ENCODE measurements at places on chromosomes 4 and X.

DNA sequence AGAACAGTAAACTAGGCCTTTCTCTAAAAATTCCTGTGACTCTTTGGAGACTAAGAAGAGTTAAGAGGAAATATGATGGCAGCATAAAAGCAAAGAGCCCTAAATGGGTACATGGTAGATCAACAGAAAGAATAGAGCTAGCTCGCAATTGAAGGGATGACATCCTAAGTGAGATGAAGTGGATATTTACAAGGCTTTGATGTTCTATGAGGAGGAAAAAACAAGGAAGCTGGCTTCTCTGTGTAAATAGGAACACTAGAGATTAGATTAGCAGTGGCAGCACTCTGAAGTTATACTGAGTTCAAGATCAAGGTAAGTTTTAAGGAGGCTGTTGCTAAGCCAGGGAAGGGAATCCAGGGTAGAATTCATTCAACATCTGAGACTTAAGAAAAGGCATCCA, 73.1 kb upstream of the MBNL3 start:
- DNase-seq, result no peak

GRCh38 chr4:123477711-123478209, 81.2 kb downstream of the SPRY1 start:
- DNase-seq, result no peak

- DNase-seq, result no peak
Measured at GRCh38 chr4:185504098-185505047, 30.9 kb downstream of the PDLIM3 start.

DNA sequence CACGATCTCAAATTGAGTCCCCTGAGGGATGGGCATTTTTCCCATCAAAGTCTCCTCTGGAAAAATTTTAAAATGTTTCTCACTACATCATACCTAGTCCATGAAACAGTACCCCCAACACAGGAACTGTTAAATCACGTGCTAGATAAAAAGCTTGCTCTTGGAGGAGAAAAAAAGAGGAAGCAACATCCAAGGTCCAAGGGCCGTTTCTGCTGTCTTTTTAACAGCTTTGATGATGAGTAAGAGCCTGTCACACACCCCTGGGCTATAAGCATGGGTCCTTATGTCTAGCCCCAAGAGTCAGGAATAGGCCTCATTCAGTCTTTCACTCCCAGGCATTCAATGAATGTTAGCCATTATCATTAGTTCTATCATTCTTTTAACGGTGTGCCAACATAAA, 128.9 kb downstream of the SH3KBP1 start:
- no peak for DNase-seq

DNA sequence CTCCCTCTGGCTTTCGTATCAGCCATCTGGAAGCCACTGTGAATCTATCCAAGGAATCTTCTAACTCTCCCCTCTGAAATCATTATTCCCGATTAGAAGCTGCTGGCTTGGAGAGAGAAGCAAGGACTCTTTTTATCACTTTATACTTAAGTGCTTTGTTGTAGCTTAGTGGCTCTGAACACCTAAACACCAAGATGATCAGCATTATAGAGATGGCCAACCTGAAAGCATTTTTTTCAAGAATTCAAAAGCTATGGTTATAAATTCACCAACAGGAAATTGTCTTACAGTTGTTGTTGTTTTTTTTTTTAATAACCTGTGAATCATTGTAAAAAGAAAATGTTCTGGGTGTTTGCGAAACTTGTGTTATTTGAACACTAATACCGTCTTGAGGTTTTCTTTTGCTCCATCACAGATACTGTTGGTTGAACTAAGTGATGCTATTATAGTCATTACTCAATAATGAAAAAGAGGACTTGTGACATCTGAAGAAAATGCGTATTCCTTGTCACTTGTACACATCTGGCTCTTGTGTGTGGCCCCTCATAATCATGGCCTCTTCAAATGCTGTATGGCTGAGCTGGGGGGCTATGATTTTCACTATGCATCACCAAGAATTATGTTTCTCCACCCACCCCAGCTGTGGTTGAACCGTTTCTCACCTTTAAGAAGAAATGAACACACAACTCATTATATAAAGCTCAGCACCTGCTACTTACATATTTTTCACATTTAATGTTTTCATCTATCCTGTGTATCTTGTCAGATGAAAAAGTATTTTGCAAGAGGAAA, 11.8 kb upstream of the SMIM43 start:
- DNase-seq, result no peak

- no peak for DNase-seq
Measured at GRCh38 chr4:98512918-98513317, 145.5 kb downstream of the TSPAN5 start.

DNA sequence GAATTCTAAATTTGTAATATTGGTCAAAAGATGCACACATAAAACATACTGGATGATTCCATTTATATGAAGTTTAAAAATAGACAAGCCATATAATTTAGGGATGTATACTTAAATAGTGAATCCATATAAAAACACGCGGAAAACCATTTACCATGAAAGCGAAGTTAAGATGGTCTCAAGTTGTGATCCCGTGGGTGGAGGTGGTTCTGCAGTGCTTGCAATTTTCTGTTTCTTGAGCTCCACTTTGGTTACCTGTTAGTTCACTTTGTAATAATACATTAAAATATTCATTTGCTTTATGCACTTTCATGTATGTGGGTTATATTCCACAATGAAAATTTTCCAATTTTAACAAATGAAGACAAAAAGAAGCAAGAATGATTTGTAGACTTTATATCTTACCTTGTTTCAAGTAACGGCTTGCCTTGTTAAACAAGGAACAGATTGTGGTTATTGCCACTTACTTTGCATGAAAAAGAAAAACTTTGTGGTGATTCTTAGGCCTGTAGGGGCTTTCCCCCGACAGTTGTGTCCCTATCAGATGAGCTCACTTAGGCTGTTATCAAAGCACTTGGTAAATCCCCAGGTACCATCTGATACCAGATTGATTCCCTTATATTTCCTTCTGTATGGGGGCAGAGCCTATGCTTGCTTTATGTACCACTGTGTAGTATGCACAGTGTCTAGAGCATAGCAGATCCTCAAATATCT, 12.2 kb downstream of the UCP1 start:
- no peak for DNase-seq

DNA sequence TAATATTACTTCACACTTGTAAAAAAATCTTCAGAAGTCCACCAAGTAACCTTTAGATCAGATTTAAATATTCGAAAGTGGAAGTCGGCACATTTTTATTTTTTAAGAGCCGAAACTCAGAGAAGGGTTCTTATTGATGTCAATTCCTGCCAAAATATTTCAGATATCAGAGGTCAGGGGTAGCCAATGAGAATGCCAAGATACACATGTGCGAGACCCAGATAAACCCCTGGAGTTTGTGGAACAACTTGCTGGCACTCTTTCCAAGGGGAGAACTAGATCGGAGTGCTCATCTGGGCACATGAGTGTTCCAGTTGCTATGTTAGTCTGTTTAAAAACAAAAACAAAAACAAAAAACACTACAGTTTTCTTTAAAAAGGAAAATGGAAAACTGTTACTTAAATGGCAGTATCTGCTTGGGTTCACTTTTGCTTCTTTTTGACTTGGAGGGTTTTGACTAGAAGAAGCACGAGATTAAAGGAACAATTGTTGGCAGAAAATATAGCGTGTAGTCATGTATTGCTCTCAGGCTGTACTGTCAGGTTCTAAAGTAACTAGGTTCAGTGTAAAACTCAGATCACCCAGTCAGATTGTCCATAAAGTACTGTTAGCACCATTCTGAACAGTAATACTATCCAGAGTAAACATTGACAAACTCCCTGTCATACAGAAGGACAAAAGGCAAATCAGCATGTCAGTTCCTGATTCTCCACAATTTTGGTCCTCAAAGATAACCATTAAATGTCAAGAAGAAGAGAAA, 188.0 kb upstream of the PACRGL start:
- DNase-seq, result peak; percentile 44

- DNase-seq, result no peak
Measured at GRCh38 chr4:106548446-106549044, 180.0 kb upstream of the GIMD1 start.

DNA sequence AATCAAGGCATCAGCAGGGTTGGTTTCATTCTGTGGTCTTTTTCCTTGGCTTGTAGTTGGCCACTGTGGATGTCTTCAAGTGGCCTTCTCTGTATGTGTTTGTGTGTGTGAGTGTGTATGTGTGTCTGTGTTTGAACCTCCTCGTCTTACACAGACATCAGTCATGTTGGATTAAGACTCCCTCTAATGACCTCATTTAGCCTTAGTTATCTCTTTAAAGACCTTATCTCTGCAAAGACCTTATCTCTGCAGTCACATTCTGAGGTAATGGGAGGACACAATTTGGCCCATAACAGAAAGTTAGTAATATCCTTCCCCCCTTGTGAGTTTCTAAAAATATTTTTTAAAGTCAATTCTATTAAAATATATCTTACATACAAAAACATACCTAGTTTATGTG, 126.7 kb downstream of the EMCN start:
- DNase-seq, result no peak

DNA sequence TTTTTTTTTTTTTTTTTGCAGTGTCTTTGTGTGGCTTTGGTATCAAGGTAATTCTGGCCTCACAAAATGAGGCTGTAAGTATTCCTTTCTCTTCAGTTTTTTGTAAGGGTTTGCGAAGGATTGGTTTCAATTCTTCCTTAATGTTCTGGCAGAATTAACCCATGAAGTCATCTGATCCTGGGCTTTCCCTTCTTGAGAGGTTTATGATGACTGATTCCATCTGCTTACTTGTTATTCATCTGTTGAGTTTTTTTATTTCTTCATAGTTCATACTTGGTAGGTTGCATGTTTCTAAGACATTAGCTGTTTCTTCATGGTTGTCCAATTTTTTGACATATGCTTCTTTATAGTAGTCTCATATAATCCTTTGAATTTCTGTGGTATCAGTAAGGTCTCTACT, 181.4 kb upstream of the PDE5A start:
- DNase-seq, result no peak

DNA sequence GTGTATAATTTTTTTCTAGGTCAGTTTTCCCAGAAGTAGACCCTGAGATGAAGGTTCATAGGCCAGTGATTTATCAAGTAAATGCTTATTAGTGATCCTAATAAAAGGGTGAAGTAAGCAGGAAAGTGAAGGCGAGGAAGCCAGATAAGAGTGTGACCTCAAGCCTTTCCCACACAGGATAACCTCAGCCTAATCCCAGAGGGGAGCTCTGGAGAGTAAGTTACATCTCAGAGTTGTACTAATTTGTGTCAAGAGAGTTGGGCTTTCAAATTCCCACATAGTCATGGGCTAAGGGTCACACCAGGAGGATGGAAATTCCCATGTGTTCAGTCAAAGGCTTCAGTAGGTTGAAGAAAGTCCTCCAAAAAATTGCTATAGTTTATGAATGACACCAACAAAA, 191.4 kb downstream of the ADGRA3 start:
- no peak for DNase-seq

DNA sequence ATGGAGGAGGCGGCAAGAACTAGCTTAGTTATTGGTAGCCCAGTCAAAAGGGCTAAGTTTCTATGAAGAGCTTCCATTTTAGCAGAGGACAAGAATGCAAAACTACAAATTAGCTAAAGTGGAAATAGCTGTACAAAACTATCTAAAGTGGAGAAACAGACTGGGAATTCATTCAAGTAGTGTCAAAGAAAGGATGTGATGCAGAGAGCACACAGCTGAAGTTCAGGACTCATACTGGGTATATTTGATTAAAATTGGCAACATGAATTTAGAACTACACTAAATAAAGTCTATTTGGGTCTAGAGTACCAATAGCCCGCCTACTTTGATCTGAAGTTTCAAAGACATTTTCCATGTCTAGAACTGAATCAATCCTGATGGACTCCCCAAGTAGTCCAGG, 33.1 kb upstream of the GNRHR start:
- no peak for DNase-seq

DNA sequence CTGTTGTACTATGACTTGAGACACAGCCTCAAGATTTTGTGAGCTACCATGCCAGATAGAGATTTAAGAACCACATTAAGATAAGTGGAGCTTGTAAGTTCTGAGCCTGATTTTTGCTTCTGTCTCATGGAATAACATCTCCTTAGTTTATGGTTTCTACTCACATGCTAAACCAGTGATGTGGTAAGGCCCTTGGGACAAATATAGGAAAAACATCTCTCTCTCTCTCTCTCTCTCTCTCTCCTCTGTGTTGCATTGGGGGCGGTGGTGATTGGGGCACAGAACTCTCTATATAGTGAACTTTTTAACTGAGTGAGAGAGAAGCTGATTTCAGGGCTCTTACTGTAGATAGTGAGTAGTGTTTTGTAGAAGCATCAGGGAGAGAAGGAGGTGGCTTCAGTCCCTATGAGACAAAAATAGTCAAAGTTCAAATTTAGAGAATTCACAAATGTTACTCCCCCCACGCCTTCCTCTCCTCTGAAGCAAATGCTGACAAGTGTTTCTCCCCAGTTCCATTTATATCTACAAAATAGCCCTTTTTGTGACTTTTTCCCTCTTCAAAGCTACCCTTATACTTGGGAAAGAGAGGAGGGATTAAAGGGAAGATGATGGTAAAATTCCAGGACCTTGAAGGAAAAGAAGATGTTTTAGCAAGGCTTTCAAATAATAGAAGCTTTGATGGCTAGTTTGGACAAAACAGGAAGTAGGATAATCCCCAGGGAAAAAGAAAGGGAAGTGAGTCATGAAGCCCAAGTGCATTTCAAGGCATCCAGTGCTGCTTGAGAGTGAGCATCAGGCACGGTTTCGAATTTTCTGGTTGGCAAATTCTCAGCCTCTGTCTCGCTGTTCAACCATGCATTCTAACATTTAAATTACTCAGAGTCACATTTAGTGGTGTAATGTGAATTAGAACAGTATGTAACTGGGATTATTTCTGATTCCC, 134.3 kb upstream of the AP1S2 start:
- no peak for DNase-seq

- DNase-seq, result no peak
Measured at GRCh38 chr4:965048-965765, 8.2 kb downstream of the DGKQ start.

DNA sequence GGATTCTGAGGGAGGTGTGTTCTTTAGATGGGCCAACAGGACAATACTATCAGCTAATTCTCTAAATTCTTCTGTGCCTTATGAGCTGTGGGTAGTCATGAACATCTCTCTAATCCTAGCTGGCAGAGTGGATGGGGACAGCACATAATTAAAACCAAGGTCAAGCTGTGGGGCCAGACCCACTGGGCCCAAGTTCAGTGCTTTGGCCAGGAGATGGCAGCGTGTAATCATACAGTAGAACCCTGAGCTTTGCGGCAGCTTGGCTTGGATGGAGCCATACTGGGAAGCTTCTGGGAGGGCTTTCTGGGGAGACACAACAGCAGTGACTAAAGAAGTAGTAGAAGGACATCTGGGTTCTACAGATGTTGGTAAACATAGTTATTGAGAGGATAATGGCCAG, 140.3 kb upstream of the CXCL13 start:
- DNase-seq, result no peak

DNA sequence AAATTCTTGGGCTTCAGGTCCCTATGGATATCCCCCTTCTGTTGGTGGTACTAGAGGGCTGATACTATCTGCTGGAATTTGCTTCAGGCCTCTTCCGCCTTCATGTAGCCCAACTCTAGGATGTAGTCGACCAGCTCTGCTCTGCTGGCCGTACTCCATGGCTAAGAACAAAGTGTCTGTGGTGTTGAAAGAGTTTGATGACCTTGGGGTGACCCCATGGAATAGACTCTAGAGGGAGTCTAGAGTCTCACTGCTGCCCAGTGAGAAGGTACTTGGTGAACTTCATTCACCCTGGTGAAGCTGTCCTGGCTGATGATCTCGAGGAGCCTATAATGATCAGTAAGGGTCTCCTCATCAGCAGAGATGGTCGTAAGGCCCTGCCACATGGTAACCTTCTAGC, 11.7 kb downstream of the SOWAHB start:
- DNase-seq, result no peak

- no peak for DNase-seq
Measured at GRCh38 chr4:35739308-35739707, 505.0 kb downstream of the ARAP2 start.
